ENCODE measurements at places on chromosomes 13 and 19. TPM values are rescaled to one million over a fixed set of nuclear protein-coding genes. Genes with fewer than 3 reads are reported as not detected.

The FBXO46 gene
- 4.4 TPM for total RNA-seq

The APLP1 gene
- total RNA-seq, result 1.2 TPM

The AKAP8 gene
- total RNA-seq, result 11.1 TPM

The MYBPC2 gene
- not detected for total RNA-seq

The MEIS3 gene
- total RNA-seq, result 0.22 TPM

Measured in lung microvascular endothelial cell (primary cell).